ENCODE measurements at places on chromosomes 3 and 15. TPM values are rescaled to one million over a fixed set of nuclear protein-coding genes. Genes with fewer than 3 reads are reported as not detected.

The IRAK2 gene
- total RNA-seq, result 8.6 TPM

The GPR160 gene
- total RNA-seq, result 65.5 TPM

The TRPC1 gene
- total RNA-seq, result 1.3 TPM

The PRR20G gene
- not detected for total RNA-seq

The INSYN1 gene
- not detected for total RNA-seq

The SRPRB gene
- total RNA-seq, result 36.5 TPM

The NR2E3 gene
- not detected for total RNA-seq

The ROPN1B gene
- not detected for total RNA-seq

The FANCD2OS gene
- total RNA-seq, result not detected

DNA sequence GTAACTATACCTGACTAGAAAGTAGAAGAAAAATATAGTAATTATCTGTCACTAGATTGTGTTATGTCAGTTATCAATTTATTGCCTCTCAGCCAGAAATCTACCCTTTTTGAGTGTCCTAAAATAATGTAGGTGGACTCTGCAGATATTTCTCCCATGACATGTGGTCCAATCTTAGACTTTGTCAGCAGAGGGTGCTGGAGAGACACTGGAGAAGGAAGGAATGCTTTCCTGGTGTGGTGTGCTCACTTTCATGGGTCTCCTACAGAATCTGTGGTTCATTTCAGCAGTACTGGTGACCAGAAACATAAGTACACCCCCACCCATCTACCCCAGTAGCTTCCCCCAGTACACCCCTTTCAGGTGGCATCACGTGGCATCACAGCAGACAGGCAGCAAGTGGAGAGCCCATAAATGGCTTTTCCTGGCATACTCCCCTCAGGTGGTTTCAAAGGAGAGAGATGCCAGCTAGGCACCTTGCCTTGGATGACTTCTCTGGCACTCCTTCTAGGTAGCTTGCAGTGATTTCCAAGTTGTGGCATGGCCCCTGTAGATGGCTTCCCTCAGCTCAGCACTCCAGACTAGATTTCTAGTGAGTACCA is 114.7 kb downstream of the GADL1 start:
- no peak for DNase-seq

DNA sequence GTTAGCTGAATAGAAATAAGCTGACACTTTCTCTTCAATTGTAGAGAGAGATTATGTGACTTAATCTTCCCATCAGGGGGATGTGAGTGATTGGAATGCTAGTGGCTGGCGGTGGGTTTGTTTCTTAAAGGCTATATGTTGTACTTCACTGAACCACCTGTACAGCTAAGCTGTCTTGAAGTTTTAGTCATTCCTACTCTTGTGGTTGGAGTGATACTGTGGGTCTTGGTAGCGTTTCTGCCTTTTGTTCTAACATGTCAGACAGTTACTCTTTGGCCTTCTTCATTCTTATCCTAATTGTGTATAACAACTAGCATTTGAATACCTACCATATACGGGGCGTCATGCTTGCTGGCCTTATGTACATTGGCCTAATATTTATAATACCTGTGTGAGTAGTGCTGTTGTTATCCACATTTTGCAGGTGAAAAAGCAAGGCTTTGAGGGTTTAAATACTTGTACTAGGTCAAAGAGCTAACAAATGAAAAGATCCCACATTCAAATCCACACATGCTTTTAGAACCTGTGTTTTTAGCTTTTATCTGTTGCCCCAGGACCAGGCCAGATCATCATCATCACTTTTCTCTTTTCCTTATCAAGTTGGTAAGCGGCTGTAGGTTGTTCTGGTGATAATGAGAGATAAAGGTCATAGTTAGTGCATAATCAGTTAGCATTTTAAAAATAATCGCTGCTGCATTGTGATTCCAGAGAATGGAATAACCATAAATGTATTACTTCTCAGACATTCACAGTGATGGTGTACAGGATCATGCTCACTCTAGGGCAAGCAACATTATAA is 50.2 kb downstream of the AKAP13 start:
- DNase-seq, result no peak

Measured in activated B cell treated with CpG ODN at 0.5 μM for 24 hours (primary cell).